CD8-positive, alpha-beta T cell (primary cell): ENCODE measurements at places on chromosomes 6 and 20.

GRCh38 chr6:33324125-33324524 is 6.6 kb upstream of the ZBTB22 start:
- no peak for DNase-seq

- DNase-seq, result no peak
Measured at GRCh38 chr6:128739112-128739511, 143.8 kb upstream of the LAMA2 start.

GRCh38 chr6:43575105-43575771 is 600 bp downstream of the XPO5 start:
- no peak for DNase-seq

DNA sequence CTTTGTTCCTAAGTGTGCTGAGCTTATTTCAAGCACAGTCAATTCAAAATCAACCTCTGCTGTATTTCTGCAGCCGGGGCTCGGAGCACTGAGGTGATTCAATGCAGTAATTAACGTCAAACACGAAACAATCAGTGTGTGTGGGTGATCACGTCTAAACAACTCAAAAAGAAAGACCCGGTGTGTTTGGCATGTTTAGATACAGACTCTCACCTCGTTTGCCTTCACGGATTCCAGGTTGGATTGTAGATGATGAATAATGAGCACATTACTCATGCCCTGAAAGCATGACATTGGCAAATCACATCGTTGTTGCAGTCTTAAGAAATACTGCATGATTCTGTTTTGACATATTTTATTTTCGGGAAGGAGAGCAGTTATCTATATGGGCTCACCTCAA is 231.0 kb downstream of the QKI start:
- no peak for DNase-seq

DNA sequence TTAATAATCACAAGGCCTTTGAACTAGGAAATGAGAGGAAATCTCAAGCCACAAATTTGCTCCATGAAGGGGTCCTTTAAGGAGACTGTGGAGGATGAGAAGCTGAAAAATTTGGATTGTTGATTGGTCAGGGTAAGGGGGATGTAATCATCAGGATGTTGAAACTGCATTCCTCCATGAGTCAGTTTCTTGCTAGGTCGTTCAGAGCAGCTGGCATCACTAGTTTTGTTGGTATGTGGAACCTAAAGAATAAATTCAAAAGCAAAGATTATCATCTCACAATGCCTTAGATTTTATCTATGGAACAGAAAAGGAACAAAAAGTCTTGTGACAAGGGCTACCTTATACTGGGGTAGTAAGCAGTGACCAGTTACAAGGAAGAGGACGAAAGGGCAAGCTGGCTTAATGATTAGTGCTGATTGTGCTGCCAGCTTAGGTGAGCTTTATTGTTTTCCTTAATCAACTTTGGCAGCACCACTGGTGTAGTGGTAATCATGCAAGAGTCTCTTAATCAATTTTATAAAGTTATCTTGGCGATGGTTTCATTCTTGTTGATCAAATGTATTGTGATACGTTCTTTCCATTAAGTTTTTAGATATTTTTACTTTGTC is 36.6 kb downstream of the CRISP2 start:
- DNase-seq, result no peak

- no peak for DNase-seq
Measured at GRCh38 chr20:38861071-38861401, 55.5 kb downstream of the PPP1R16B start.

DNA sequence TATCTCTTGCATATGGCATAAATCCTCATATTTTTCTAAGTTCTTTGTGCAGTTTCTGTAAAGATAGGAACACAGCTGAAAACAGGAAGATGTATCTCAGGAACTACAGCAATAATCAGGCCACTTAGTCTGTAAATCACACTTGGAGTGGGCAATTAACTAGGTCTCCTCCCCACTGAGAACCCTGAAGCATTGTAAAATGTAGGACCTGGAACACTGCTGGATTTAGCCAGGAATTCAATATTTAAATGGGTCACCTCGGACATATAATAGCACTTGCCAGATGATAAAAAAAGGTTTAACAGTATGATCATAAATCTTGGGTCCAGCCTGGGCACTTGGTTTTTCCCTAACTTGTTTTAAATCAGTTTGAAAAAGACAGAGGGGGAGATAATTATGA is 155.0 kb downstream of the GRM1 start:
- no peak for DNase-seq

GRCh38 chr6:14645221-14645620 is 527.6 kb downstream of the CD83 start:
- DNase-seq, result no peak

GRCh38 chr20:38104285-38104684 is 60.8 kb downstream of the TGM2 start:
- DNase-seq, result no peak

GRCh38 chr6:92023410-92023966 is 1395.9 kb downstream of the EPHA7 start:
- no peak for DNase-seq

- no peak for DNase-seq
Measured at GRCh38 chr6:169499848-169500247, 202.0 kb downstream of the WDR27 start.

GRCh38 chr6:23547851-23548250 is 578.2 kb upstream of the NRSN1 start:
- no peak for DNase-seq
